ENCODE measurements at places on chromosomes 12 and 14.

- no peaks in the 10 kb centered on the region for H3K27me3 ChIP-seq
- DNase-seq = no peak
- peaks cover 31% of the 10 kb centered on the region for H3K4me1 ChIP-seq
These were observed 694 bp downstream of the AKAP5 start for GRCh38 chr14:64465831-64466554.

- DNase-seq = no peak
- no peaks in the 10 kb centered on the region for H3K36me3 ChIP-seq
- peaks cover 14% of the 10 kb centered on the region for H3K27me3 ChIP-seq
- no peak overlapping the region for H3K27ac ChIP-seq
These were observed 29.5 kb downstream of the BMP4 start for GRCh38 chr14:53927171-53927570.

DNA sequence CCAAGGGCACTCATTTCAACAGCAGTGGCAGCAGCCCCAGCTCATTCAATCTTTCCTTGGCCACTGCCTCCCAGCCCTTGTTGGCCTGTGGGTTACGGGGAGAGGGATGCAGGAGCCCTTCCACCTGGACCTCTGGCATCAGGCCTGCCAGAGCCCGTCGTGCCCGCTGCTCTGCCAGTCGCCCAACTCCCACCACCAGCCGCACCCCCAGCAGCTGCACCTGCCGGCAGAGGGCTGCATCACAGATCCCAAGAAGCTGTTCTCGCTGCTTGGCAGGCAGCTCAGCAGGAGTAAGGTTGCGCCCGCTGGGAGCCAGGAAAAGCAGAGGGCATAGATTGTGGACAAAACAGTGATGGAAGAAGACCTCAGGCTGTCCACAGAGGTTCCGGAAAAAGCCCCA, 6.7 kb downstream of the SMUG1 start:
- no peak overlapping the region for H3K4me3 ChIP-seq
- peaks cover 8% of the 10 kb centered on the region for H3K4me1 ChIP-seq
- H3K27me3 ChIP-seq = no peaks in the 10 kb centered on the region
- peaks cover 12% of the 10 kb centered on the region for H3K36me3 ChIP-seq
- no peak for DNase-seq

DNA sequence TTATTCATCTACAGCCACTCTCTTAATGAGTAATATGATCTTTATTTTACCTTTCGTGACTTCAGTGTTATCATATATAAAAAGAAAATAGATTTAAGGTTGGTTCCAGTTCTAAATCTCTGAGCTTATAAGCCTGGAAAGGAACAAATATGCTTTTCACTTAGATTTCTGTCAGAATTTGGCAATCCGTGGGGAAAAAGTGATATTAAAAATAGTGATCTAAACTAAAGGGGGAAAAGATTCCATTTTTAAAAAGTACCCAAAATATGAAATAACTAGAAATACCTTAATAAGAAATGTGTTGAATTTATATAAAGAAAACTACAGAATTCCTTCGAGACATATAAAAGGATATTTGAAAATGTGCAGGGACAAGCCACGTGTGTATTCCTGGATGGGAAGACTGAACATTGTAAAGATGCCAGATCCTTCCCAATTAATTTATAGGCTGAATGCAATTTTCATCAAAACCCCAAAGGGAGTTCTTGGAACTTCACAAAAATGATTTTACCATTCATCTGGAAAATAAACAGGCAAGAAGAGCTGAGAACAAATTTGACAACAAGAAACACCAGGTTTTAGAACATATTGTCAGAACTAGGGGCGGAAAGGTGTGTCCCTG, 142.5 kb downstream of the EFCAB11 start:
- peaks cover 5% of the 10 kb centered on the region for H3K27me3 ChIP-seq
- peaks cover 6% of the 10 kb centered on the region for H3K36me3 ChIP-seq
- H3K27ac ChIP-seq = no peak overlapping the region
- peaks cover 2% of the 10 kb centered on the region for H3K4me1 ChIP-seq
- no peak for DNase-seq

DNA sequence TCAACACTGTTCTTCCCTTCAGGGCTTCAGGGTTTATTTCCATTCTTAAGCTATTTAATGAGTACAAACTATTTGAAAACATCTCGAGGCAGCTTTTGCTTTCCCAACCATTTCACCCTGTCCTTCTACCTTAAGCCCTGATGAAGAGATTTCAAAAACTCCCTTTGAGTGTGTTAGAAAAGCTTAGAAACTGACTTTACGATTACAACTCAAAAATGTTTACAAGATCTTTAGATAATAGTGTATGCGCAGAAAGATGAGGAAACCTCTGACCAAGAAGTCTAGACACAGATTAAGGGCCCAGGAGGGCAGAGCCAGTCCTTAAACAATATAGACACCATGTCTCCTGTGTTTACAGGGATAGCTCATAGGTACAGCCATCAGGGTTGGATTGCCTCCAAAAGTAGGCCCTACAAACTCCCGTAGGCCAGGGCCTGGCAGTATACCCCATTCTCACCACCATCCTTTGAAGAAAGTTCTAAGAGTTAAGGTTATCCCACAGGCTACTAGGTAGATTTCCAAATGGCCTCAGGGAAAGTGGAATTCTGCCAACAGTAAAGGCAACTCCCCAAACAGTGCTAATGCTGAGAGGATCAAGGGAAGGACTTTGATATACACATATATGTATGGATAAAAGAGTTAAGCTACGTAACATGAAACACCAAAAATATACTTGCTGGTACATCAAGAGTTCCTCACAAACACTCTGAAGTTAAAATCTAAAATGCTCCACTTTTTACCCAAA, 11.4 kb upstream of the SOS2 start:
- H3K36me3 ChIP-seq = no peaks in the 10 kb centered on the region
- no peaks in the 10 kb centered on the region for H3K27me3 ChIP-seq
- no peak overlapping the region for H3K4me3 ChIP-seq
- H3K4me1 ChIP-seq = peaks cover under 1% of the 10 kb centered on the region

GRCh38 chr12:113886721-113887120, 79.4 kb downstream of the RBM19 start:
- peaks cover 2% of the 10 kb centered on the region for H3K4me1 ChIP-seq
- no peak for DNase-seq
- no peak overlapping the region for H3K27ac ChIP-seq
- no peak overlapping the region for H3K4me3 ChIP-seq
- no peaks in the 10 kb centered on the region for H3K27me3 ChIP-seq

DNA sequence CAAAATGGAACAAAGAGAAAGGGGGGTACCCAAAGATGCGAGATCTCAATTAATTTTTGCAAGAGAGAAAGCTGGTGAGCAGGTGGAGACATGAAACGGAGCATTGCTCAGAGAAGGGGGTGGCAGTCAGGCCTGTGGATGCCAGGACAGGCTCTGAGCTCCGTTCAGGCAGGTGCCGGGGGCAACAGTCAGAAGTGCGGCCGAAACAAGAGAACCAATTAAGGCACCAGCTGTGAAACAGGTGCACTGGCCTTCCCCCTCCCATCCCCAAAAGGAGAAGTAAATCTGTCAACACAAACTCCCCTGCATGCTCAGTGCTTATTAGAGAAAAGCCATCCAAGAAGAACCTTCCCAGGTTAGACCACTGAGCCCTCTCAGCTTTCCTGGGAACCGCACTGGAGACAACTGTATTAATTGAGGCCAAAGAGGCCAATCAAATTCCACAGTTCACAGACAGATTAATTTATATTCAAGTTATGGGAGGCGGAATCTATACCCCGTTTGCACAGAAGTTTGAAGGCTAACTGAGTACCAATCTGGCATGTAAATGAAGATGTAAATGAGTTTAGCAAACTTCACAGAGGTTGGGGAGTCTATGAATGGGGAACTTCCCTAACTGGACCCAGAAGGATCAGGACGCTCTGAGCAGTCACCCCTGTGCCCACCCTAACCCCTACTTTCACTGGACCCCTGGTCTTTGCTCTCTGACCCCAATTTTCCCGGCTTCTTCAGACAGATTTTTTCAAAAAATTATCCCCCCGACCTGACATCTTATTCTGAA, 20.9 kb downstream of the OAS2 start:
- DNase-seq = peak; percentile 39
- peak overlapping the region; percentile 78 for H3K27ac ChIP-seq
- H3K4me3 ChIP-seq = peak overlapping the region; percentile 6
- H3K27me3 ChIP-seq = no peaks in the 10 kb centered on the region

DNA sequence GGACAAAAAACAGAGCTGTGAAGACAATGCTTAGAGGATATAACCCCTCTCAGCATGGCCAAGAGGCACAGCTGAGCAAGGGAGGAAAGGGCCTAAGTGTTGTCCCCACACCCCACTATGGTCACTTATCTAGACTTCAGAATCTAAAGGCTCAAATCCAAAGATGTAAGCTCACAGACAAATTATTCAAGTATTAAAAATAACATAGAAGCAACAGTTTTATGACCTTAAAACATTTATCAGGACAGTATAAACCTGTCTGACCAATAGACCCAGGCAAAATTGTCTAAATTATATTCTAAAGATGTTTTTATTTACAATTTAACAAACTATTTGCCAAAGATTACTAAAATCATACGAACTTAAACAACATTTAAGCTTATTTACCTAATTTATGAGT, 28.1 kb upstream of the PRICKLE1 start:
- DNase-seq = no peak
- H3K27ac ChIP-seq = no peak overlapping the region
- peaks cover 13% of the 10 kb centered on the region for H3K27me3 ChIP-seq
- H3K36me3 ChIP-seq = peaks cover 9% of the 10 kb centered on the region

GRCh38 chr14:75123991-75124390, 2.9 kb downstream of the NEK9 start:
- H3K36me3 ChIP-seq = peaks cover 8% of the 10 kb centered on the region
- H3K27ac ChIP-seq = peak overlapping the region; percentile 87
- no peak for DNase-seq

- peaks cover 3% of the 10 kb centered on the region for H3K36me3 ChIP-seq
- DNase-seq = no peak
- no peak overlapping the region for H3K4me3 ChIP-seq
- H3K27me3 ChIP-seq = no peaks in the 10 kb centered on the region
- H3K4me1 ChIP-seq = peaks cover 14% of the 10 kb centered on the region
These were observed 47.2 kb downstream of the DRAM1 start for GRCh38 chr12:101924618-101925017.

Measured in memory B cell (primary cell).